Putamen (tissue), 1 donor: ENCODE measurements at places on chromosomes 13 and 19.

GRCh38 chr13:113273851-113274590 lies 23.0 kb upstream of the LAMP1 start:
- DNase-seq, result no peak

- DNase-seq, result no peak
Measured at GRCh38 chr13:67130444-67130843, 99.7 kb downstream of the PCDH9 start.

DNA sequence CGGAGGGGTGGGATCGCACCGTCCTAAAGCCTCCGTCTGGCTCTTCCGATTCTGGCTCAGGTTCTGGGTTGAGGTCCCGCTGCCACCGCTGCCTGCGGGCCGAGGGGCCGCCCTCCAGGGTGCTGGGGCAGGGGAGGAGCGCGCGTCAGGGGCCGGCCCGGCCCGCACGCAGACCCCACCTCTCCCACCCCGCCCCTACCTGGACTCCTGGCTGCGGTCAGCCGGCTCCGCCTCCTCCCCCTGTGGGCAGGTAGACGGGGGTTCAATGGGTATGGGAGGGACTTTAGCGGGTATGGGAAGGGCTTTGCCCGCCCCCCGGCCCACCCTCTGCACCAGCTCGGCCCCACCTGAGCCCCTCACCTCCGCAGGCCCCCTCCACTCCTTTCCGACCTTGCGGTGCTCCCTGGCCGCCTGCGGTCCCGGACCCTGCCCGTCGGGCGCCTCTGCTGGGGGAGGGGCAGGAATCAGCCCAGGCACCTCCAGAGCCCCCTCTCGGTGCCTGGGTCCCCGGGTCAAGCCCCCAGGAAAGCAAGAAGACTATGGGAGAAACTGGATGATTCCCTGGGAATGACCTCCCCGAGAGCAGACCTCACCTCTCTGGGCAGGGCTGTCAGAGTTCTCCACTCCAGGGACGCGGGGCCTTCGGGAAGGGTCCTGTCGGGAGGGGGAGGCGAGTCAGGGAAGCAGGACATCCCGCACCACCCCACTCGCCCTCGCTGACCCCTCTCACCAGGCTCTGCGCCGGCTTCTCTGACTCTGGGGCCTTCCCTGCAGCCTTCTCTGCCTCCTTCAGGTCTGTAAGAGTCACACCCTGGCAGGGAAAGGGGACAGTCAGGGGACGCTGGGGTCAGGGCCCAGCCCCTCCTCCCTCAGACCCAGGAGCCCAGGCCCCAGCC lies 17.0 kb downstream of the EPS8L1 start:
- no peak for DNase-seq

- no peak for DNase-seq
Measured at GRCh38 chr13:32059511-32059984, 28.0 kb downstream of the FRY start.

DNA sequence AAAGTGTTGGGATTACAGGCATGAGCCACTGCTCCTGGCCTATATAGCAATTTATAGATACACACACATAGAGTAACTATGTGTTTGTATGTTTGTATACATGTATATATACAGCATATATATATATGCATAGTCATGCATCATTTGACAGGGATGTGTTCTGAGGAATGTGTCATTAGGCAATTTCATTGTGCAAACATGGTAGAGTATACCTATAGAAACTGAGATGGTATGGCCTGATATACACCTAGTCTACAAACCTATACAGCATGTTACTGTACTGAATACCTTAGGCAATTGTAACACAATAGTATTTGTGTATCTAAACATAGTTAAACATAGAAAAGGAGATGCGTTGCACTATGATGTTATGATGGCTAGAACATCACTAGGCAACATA lies 53.0 kb upstream of the PCCA start:
- DNase-seq, result no peak

- DNase-seq, result no peak
Measured at GRCh38 chr13:42728507-42729180, 52.7 kb upstream of the FAM216B start.

DNA sequence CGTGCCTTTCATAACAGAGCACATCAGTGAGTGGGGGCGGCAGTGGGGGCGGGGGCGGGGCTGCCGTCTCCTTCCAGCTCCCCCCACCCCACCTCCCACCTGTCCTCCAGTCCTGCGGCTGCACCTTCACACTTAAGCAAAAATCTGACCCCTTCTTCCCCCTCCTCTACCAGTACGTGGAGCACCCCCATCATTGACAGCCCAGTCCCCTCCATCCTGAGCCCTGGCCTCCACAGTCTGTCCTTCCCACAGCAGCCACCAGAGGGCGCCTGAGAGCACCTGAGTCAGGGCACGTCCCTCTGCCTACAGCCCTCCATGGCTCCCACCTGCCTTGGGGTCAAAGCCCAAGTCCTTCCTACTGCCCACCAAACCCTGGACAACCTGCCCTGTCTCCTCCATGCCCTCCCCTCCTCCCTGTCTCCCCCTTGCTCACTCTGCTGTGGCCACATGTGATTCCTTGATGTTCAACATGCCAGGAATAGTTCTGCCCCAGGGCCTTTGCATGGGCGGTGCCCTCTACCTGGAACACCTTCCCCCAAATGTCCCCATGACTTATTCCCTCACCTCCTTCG lies 4.0 kb downstream of the EBI3 start:
- no peak for DNase-seq

DNA sequence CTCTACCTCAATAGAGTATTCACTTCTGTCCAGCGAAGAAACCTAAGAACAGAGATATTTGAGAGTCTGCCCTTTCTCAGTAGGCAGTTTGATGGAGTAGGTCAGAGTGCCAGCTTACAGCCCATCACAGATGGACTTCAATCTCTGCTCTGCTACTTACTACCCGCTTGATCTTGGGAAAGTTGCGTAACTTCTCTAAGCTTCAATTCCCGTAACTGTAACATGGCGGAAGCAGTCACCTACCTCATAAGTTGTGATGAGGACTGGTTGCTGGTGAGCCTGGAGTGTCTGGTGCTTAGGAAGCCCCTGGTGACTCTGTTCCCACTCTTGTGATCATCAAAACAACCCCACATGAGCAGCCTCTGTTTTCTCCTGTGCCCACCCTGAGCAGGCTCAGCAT lies 31.0 kb downstream of the AMER2 start:
- DNase-seq, result no peak

GRCh38 chr19:55178781-55179599 lies 1.1 kb downstream of the SYT5 start:
- peak; percentile 81 for DNase-seq

GRCh38 chr19:18310966-18311365 lies 11.9 kb downstream of the LSM4 start:
- no peak for DNase-seq

DNA sequence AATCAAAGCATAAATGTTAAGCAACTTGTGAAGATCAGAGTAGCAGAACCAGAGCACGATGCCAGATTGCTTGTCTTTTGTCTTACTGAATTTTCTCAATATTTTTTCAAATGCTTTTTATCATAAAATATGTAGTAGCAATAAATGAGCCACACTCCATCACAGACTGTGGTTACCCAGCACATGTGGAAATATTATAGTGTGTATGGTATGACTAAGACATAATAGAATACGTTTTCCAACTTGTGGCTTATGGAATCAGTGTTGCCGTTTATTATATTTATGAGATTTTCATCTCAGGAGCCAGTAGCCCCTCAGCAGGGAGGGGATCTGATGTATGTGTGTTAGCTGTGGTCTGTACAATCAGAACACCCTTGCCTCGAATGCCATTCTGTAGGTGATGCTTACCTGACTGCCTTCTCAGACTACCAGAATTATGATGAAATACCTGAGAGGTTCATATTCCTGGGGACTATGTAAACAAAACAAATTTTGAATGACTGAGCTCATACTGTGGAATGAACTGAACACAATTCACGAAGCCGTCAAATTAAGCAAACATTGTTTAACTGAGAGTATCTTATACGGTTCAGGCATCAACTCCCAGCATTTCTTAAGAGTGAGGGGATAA lies 1.9 kb downstream of the SCEL start:
- no peak for DNase-seq
